Adrenal gland (tissue), 19 donors: ENCODE measurements at places on chromosomes 2 and 18. TPM values are rescaled to one million over a fixed set of nuclear protein-coding genes. Genes with fewer than 3 reads are reported as not detected.

The GKN1 gene
- total RNA-seq: 1.6 TPM

The CDH7 gene
- not detected for total RNA-seq

DNA sequence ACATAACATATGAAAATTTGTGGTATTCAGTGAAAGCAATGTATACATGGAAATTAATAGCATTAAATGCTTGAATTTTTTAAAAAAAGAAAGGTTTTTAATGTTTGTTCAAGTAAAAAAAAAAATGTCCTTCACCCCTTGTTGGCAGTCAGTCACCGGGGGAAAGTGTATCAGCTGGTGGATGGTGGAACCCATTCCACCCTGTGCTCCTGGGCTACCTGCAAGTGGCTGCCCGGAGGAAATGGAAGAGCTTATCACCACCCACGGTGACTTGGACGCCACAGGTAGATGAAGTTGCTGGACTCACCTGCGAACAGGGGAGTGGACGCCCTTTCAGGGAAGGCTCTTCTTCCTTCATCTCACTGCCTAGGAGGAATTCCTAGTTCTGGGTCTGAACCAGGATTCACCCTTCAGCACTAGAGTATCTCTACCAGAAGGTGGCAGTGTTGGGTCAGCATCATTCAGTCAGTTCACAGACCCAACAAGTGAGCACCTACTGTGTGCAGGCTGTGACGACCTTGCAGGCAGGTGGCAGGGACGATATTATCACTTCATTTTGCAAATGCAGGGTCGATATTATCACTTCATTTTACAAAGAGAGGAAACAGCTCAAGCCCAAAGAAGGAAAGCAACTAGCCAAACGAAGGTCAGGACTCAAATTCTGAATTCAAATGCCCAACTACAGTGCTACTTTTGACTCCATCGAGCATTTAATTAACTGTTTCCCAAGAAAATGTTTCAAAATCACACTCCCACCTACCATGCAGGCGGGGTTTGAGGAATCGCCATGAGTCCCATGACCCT is 35.8 kb downstream of the CIB4 start:
- no peak overlapping the region for H3K4me3 ChIP-seq
- H3K36me3 ChIP-seq: no peaks in the 10 kb centered on the region
- H3K27ac ChIP-seq: peak overlapping the region; percentile 61
- H3K4me1 ChIP-seq: peaks cover 13% of the 10 kb centered on the region
- H3K27me3 ChIP-seq: no peaks in the 10 kb centered on the region

DNA sequence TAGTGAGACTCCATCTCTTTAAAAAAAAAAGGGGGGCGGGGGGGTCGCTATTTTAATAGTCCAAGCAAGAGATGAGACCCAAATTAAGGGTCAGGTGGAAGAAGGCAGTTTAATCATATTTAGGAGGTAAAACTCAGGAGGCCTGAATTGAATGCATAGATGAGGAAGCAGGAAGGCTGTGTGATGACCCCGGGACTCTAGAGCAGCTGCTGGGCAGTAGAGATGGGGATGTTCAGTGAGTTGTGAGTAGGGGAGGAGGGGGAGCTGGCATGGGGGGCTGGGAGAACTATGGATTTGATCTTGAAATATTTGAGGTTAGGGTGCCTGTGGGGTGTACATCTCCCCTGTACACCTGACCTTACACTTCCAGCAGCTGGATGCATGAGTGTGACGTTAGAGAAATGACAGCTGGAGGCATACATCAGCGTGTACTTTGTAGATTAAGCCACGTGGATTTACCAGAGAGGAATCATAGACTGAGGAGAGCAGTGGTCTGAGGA is 41.0 kb downstream of the GALM start:
- no peaks in the 10 kb centered on the region for H3K4me1 ChIP-seq
- no peaks in the 10 kb centered on the region for H3K36me3 ChIP-seq
- no peaks in the 10 kb centered on the region for H3K27me3 ChIP-seq
